ENCODE measurements at places on chromosomes 11 and 22. TPM values are rescaled to one million over a fixed set of nuclear protein-coding genes. Genes with fewer than 3 reads are reported as not detected.

DNA sequence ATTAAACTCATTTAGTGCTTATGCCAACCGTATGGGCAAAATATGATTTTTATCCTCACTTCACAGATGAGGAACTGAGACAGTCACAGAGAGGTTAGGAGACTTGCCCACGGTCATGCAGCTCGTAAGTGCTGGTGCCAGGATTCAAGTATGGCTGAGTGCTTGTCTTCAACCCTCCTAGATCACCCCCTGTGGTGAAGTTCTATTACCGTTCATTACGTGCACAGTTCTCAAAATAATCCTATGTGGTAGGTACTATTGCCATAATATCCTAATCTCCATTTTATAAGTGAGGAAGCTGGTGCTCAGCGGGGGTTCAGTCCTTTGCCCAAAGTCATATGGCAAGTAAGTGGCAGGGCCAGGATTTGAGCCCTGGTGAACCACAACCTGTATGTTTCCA, 1.5 kb downstream of the MIEF1 start:
- DNase-seq = no peak

DNA sequence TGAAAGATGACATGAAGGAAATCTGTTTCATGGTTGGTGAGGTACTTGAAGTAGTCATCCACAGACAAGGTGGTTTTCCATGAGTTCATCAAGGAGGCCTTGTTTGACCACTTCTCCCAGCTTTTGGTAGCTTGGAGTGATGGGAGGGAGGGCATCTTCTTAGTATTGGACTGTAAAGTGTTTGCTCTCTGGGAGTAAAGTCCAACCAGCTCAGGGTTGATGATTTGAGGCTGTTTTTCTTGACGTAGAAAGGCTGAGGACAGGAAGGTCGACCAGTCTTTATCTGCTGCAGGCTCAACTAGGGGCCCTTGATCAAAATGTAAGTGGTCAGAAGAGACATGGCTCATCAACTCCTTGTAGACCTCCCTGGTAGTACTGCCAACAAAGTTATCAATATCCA, 1.7 kb downstream of the CCDC87 start:
- DNase-seq = no peak

ZNRF3 gene
- 13.3 TPM for total RNA-seq

OR51B4 gene
- 0.36 TPM for total RNA-seq

FAM227A gene
- total RNA-seq = 14.7 TPM

TRIM22 gene
- 3.4 TPM for total RNA-seq

Data from cerebellum (tissue), 4 donors.